Activated naive CD4-positive, alpha-beta T cell treated with anti-CD3 and anti-CD28 coated beads, Interleukin-2, amount 50 U/mL, for 72 hours (primary cell): ENCODE measurements at places on chromosomes 5 and 9.

GRCh38 chr5:174300118-174300940, 254.8 kb downstream of the NSG2 start:
- no peak for DNase-seq

DNA sequence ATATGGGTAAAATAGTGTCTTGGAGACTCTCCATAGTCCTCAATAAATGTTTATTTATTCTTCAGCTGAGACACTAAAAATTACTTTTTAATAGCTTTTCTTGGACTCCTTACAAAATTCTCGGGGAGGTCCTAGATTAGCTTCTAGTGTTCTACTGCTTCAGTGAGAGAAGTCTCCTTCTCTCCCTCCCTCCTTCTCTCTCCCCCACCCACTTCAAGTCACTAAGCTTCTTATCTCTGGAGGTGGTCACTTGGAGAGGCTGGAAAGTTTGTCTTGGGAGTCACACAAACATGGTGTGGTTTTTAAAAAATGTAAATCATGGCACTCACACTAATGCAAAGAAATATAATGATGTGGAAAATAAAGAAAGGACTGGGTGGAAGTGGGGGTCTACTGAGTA, 64.1 kb downstream of the SEMA6A start:
- DNase-seq, result no peak

DNA sequence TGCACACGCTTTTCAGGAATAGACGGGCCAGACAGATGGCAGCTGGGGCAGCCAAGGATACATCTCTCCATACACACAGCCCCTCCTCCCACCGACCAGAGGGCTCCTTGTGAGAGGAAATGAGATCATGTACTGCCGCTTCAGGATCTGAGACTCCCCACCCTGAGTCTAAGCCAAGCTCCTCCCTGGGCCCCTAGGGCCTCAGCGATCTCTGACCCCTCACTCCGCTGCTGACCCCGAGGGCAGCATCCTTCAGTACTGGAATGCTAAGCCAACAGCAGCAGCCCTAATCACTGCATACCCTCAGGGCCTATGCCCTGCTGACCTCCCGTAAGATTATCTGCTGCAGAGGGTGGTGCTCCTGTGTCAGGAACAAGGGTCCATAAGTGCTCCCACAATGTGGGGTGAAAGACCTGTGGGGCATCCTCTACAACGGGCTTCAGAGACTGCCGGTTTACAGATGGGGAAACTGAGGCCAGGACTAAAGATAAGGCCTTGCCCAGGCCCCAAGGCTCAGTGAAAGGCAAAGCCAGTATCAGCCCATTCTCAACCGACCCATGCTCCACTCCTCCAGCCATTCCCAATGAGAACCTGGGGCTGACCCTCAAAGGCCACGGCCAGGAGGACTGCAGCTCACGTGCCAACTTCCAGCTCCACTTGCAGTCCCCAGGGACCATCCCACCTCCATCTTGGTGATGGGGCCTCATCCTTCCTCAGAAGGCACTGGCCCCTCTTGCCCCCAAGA, 37.5 kb downstream of the BICD2 start:
- no peak for DNase-seq

- no peak for DNase-seq
These were observed 31.7 kb downstream of the FAM81B start for GRCh38 chr5:95422838-95423237.

- no peak for DNase-seq
These were observed 1407.8 kb upstream of the C9orf72 start for GRCh38 chr9:28981129-28981528.

DNA sequence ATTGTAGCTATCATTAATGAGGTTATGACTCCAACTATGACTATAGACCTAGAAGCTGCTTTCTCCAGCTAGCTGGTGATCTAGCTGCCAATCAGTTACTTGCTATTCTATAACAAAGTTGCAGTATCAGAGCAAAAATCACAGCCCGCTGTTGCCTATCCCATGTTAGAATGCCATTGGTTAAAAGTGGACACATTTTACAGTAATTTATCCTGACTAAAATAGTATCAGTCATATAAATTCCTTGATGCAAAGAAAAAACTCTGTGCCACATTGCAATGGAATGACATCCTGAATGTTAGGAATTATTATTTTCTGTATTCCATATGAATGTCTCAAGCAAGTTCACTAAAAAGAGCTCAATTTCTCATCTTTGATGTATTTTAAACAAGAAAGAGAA, 626.5 kb downstream of the PDE4D start:
- DNase-seq, result no peak

DNA sequence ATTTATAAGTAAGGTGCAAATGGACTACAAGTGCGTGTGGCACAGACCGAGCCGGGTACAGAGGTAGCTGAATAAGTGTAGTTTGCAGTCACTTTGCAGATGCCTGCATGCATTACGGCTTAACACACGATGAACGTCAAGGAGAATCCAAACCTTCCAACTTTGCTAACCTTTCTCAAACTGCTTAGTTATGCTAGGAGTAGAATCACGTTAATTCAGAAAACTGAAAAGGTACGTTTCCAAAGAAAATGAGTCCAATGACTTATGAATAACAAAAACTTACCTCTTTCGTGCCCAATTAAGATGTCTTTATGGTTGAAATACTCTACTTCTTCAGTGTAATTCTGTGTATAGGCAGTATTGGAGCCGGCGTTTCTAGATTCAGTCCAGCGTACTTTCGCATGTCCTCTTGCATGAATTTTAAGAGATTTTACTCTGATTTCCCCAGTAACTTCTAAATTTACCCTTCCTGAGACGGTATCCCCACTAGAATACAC, 539 bp downstream of the ARRDC3 start:
- DNase-seq, result peak; percentile 18

GRCh38 chr5:68565427-68565826, 349.9 kb downstream of the PIK3R1 start:
- no peak for DNase-seq

GRCh38 chr5:143182901-143183820, 220.3 kb downstream of the NR3C1 start:
- DNase-seq, result peak; percentile 70

DNA sequence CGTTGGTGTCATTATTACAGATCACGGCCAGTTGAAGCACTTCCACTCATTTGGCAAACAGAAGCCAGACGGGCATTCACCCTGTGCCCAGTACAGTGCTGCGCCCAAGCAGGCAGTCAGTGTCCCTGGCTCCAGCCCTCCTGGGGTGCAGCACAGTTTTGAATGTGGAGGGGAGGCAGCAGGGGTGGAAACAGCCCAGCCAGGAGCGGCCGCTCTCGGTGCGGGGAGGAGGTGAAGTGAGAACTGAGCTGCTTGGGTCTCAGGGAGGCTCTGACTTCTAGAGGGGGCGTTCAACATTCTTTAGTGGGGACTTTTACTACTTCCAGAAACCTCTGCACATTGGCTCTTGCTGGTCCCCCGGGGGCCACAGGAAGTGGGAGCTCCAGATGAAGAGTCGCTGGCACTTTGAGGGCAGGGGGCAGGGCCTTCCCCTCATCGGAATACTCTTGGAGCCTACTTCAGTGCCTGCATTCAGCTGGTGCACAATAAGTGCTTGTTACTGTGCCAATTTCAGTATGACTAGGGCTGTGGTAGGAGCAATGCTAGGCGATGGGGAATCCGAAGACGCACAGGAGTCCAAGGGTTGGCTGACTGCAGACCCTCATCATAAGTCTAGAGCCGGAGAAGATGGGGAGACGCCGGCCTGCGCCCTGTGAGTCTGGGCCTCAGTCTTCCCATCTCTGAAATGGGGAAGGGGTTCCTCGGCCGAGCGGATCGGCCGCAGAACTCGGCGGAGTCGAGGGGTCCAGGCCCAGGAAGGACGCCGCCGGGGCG, 492 bp upstream of the NEK6 start:
- DNase-seq, result no peak

GRCh38 chr5:179284751-179285631, 60.3 kb downstream of the ADAMTS2 start:
- DNase-seq, result no peak

DNA sequence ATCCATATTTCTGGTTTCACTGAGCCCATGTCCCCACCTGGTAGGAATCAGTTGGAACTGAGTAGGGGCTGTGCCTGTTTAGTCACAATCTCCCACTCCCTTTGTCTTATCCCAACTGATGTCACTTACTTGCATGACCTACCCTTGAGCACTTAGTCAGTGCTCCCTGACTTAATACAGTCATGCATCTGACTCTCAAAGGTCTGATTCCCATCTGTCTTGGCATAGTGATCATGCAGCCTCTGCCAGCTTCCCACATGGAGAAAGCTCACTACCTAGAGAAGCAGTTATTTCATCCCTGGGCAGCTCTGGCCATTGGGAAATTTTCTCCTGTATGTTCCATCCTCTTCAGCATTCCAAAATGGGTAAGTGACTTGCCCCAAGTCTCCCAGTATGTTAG, 24.8 kb downstream of the ABLIM3 start:
- no peak for DNase-seq

DNA sequence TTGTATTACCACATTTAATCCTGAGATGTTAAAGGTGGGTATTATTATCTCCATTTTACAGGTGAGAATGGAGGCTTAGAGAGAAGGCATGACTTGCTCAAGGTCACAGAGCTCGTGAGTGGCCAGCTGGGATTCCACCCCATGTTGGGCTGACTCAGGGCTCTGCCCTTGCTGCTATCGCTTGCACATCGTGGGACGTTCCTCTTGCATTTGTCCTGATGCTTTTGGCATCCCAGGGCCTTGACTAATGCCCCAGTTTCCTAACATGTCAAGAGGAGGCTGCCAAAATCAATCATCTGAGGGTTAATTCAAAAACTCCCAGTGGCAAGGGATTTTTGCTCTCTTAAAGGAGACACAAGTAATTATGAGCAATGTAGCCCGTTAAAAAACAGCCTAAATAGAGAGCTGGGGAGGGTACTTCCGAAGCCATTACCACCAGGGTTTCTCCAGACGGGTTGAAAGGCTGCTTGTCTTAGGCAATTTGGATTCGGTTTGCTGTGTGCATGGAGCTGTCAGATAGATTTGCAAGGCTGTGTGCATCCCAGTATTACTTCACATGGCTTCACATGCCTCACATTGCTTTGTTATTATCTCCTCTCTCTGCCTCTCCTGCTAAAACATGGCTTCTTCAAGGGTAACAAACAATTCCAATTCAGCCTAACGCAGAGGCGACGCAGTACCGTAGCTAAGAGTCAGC, 347.4 kb downstream of the DRD1 start:
- DNase-seq, result no peak

DNA sequence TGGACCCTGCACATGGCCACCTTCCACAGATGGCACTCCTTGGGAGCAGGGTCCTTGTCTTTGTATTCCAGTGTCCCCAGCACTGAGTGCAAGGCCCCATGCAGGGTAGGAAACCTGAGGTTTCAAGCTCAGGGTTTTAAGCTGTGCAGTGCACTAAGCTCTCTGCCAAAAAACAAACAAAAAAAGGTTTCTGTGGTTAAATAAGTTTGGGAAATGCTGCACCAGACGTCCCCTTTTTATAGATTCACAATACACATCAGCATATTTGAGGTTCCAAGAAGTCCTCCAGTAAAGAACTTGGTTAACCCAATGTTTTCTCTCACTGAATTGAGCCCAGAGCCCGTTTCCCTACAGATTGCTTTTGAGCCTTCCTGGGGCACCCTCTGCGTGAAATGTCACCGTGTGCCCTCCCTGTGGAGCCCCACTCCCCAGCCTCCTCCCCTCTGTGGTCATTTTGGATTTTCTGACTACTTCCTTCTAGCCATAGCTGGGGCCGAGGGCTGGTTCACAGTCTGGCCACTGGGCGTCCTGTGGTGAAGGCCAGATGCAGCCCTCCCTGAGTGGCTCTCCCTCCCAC, 17.1 kb downstream of the DELE1 start:
- DNase-seq, result no peak

- no peak for DNase-seq
These were observed 45.1 kb downstream of the S1PR3 start for GRCh38 chr9:89036383-89036782.

- no peak for DNase-seq
These were observed 145.1 kb upstream of the ADAMTS16 start for GRCh38 chr5:4995014-4995413.

GRCh38 chr9:82934949-82935348, 128.0 kb downstream of the RASEF start:
- no peak for DNase-seq

GRCh38 chr9:21027295-21027694, 4.1 kb downstream of the HACD4 start:
- DNase-seq, result no peak

- no peak for DNase-seq
These were observed 1.3 kb downstream of the TERT start for GRCh38 chr5:1293416-1294205.

DNA sequence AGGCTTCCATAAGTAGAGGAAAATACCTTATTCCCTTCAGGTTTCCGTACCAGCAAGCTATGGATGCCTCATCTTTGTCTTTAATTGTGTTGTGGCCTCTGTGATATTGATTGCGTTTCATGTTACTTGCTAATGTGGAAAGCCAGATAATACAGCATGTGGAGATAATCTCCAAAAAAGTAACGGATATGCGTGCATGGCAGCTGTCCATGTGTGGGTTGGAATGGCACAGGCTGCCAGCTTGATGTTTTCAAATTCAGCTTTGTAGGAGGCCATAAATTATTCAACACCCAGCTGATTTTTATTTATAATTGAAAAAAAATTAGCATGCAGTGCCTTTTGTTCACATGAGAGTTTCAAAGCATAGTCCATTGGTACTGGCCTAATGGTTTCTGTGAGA, 144.9 kb downstream of the GIN1 start:
- no peak for DNase-seq

- no peak for DNase-seq
These were observed 408.7 kb upstream of the PIK3R1 start for GRCh38 chr5:67806654-67807438.

DNA sequence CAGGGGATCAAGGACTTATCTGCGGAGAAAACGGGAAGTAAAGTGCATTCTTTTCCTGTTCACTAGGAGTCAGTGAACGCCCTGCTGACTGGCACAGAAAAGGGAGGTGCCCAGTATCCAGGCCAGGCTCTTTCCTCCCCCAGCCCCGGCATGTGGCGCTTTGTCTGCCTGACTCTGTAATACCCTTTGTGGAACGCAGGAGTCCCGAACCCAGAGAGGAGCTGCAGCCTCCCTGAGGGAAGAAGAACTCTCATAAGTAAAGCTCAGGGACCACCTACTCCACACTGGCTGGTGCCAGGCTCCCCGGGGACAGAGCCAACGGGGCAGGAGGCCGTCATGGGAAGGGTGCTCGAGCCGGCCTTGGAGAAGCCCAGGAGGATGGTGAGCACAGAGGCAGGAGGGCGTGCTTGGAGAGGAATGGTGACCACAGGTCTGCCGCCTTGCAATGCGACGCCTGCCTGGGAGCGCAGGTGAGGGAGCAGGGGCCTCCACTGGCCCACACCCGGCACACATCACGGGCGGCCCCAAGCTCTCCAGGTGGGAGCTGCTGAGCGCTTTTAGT, 31.5 kb downstream of the VAV2 start:
- no peak for DNase-seq
